ENCODE measurements at places on chromosomes 3 and 15.

GRCh38 chr3:121592856-121593702 lies at the start of gene FBXO40:
TSS of gene FBXO40 (plus strand) at chr3:121593379. CDS start at chr3:121620576, 27,197 bp downstream.
- no peak for DNase-seq

- DNase-seq = no peak
These were observed 20.2 kb downstream of the NIPA1 start for GRCh38 chr15:22806664-22807063.

GRCh38 chr3:131401978-131402377 lies 20.4 kb downstream of the NUDT16 start:
- no peak for DNase-seq

DNA sequence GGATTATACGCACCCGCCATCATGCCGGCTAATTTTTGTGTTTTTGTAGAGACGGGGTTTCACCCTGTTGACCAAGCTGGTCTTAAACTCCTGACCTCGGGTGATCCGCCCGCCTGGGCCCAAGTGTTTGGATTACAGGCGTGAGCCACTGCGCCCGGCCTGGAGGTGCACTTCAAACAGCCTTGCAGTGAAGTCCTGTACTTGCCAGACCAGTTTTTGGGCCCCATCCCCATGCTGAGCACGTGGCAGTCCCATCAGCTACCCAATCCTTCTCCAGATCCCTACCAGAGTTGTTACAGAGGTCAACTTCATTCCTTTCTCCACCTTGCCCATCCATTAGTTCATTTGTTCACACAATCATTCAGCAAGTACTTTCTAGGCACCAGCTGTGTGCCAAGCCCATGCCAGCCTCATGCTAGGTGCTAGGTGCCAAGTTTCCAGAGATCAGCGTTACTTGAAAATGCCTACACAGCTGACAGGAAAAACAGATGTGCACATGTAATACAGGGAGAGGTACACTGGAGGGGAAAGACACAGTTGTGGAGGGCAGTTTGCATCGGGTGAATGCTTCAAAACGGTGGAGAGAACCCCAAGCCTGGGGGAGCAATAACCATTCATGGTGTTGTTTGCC lies 2.2 kb downstream of the DNAH1 start:
- DNase-seq = no peak

- no peak for DNase-seq
These were observed 11.5 kb upstream of the PARP14 start for GRCh38 chr3:122668930-122669730.

DNA sequence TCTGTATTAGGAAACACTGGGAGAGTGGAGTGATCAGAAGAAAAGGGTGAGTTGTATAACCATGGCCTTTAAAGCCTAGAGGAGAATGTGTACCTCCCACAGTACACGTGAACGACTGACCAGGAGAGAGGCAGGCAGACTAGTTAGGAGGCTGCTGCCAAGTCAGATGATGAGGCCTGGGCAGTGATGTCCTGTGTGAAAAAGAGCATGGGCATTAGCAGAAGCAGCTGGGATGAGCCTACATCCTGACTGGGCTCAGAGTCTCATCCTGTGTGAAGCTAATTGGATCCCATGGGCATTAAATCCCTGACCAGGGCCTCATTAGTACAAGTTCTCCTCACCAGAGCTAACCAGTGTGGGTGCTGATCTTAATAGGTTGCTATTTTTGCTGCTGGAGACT lies 89.1 kb upstream of the SLC2A2 start:
- no peak for DNase-seq

Data from T-helper 22 cell (primary cell).